T-helper 2 cell (primary cell): ENCODE measurements at places on chromosomes 7 and 10.

DNA sequence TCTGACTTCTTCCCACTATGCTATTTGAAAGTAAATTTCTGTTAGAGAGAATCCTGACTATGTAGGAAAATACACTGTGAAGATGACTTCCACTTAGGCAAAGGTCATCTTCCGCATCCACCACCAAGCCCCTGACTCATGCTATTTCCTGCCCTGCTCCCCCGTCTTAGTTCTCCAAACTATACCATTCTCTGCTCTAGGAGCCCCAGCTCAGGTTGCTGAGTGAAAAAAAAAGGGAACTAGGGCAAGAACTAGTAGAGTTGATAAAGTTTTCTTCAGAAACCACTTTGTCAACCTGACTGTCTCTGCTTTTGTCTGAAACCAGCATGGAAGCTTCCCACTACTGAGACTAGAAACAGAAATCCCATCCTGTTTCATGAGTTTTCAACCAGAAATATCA lies 96.9 kb downstream of the EVX1 start:
- no peak for DNase-seq

DNA sequence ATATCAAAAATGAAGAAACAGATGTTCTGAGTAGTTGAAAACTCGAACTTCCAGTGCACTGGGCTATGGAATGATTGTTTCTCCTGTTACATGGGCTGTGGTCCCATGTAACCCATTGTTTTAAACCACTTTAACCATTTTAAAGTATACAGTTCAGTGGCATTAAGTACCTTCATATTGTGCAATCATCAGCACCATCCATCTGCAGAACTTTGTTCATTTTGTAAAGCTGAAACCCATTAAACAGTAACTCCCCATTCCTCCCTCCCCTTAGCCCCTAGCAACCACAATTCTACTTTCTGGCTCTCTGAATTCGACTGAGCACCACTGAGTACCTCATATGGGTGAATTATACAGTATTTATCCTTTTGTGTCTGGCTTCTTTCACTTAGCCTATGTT lies 217.4 kb downstream of the LRMDA start:
- no peak for DNase-seq

DNA sequence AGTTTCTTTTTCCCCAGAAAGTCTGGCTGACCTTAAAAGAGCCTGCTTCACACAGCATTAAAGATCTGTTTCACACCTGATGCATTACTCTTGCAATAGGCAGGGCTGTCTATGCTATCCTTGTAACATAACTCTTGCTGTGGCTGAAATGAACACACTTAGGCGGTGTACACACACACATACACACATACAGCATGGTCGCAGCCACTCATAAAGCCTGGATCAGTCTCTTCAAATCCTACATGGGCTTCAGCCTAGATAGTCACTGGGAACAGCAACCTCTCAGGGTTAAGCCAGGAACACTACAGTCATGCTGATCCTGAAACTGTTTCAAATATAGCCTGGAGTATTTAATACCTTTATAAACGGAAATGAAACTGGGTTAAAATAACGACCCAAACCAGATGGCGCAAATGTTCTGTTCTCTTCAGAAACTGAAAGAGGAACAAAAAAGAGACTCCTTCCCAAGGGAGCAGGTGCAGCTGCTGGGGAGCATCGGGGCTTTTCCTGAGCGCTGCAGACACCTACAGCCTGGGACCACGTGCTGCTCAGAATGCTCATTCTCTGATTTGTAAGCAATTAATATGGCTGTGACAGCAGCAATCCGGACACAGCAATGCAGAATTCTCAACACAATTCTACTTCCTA lies 61.0 kb upstream of the SFMBT2 start:
- DNase-seq: no peak

GRCh38 chr10:98620503-98620902 lies 173.8 kb upstream of the HPS1 start:
- DNase-seq: no peak

DNA sequence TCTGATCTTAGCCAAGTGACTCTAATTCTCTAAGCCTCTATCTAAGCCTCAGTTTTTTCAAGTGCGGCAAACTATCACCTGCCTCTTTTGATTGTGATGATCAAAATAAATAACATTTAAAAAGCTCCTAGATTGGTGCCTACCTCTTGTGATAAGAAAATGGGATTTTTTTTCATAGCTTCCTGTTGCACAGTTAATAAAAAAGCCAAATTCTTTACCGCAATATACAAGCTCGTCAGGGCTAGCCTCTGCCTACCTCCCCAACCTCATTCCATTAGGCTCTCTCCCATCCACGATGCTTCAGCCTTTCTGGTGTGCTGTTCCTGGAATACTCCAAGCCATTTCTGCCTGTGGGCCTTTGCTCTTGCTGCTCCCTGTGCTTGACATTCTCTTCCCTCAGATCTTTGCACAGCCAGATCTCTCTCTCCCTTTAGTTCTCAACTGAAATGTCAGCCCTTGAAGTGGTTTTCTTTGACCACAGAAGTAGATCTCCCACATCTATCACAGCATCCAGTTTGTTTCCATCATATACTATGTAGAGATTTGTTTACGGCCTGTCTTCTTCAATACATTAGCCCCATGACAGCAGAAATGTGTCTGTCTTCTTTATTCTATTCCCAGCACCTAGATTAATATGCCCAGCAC lies 48.8 kb downstream of the SFR1 start:
- DNase-seq: no peak

GRCh38 chr10:43076876-43077420 lies at the start of gene RET:
TSS of gene RET (plus strand) at chr10:43077069. CDS start at chr10:43077259, 190 bp downstream.
- no peak for DNase-seq

- DNase-seq: no peak
These were observed 1.4 kb downstream of the GIMAP5 start for GRCh38 chr7:150738591-150739001.
